ENCODE measurements at places on chromosomes 1 and 21.

DNA sequence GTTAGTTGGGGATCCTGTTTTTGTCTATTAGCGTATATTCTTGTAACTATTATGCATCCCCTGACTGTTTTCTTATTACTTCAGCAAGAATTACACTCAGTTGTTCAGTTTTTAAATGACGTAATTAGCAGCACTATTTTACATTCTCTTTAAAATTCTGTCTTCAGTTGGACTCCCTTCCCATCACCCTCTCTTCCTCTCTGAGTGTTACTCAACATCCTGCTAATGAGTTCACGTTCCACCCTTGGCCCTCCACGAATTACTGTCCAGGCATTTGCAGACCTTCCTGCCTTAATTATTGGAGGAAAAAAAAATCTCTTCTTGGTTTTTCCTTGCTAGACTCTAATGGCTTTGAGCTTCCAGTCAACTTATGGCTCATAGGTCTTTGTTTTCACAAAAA lies 23.6 kb upstream of the FAM78B start:
- DNase-seq, result no peak

DNA sequence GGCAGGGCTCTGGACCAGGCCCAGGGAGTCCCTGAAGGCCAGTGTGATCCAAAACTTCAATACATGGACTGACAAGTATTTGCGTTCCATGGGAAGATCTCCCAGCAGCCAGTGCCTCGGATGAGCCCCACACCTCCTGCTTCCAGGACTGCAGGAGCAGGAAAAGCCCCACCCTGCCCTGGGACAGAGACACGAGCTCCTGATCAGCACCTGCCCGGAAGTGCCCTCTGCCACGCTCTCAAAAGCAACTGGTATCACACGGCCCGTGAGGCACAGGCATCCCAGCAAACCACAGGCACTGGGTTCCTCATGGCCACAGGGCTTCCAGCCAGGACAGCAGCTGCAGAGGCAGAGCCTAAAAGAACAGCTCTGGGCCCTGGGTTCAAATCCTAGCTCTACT lies 48.6 kb downstream of the ACOT7 start:
- DNase-seq, result no peak

GRCh38 chr1:21550097-21550496 lies 40.9 kb downstream of the ALPL start:
- no peak for DNase-seq

- no peak for DNase-seq
Observed at GRCh38 chr1:112686417-112686816, 12.0 kb downstream of the MOV10 start.

- no peak for DNase-seq
Observed at GRCh38 chr1:239361403-239361802, 25.0 kb upstream of the CHRM3 start.

DNA sequence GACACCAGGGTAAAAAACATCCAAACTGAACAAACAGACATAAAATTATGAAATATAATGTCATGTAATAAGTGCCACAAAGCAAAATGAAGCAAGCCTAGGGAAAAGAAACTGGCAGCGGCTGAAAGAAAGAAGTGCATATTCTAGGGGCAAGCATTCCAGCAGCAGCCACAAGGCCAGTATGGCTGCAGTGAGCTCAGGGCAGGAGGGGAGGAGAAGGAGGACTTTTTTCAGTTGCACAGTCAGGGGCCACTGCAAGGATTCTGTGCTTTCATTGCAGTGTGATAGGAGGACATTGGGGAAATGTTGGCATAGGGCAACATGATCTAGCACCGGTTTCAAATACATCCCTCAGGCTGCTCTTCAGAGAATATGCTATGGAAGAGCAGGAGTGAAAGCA lies 263.8 kb downstream of the NEGR1 start:
- DNase-seq, result no peak

DNA sequence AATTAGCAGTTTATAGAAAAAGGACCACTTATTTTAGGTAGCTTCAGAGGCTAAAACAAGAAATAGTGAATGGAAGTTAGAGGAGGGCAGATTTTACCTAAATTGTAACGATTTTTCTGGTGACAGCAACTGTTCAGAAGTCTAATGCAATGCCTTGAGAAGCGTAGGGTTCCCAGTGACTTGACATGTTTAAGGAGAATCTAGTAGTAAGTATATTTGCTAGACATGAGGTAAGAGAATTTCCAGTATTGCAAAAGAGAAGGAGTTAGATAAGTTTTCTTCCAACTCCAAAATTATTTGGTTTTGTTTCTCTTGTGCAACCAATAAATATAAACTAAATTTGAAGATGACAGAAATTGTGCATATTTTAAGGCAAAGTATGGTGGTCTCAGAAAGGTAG lies 140.0 kb downstream of the SMYD3 start:
- DNase-seq, result no peak

- DNase-seq, result no peak
Observed at GRCh38 chr21:27001526-27001925, 34.6 kb upstream of the ADAMTS5 start.

DNA sequence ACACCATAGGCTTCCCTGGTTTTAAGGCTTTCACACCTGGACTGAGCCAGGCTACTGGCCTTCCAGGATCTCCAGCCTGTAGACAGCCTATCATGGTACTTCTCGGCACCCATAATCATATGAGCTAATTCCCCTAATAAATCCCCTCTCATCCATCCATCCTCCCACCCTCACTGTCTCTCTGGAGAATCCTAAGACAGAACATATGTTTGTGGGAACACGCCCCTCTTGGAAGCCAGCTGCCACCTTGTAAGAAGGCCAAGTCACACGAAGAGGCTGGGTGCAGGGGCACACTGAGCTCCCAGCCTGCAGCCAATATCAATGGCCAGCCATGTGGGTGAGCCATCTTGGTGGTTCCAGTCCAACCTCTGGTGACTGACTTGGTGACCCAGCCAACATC lies 7.4 kb downstream of the CLCC1 start:
- no peak for DNase-seq

GRCh38 chr1:106836708-106837107 lies 219.8 kb upstream of the PRMT6 start:
- DNase-seq, result no peak

- DNase-seq, result no peak
Observed at GRCh38 chr1:114112775-114113174, 40.9 kb downstream of the SYT6 start.

- DNase-seq, result no peak
Observed at GRCh38 chr1:3292051-3292722, 162.3 kb upstream of the ARHGEF16 start.

GRCh38 chr1:232737917-232738316 lies 67.3 kb upstream of the MAP10 start:
- no peak for DNase-seq

Measured in endothelial cell (in vitro differentiated cells).